ENCODE measurements at places on chromosomes 7 and 10.

- no peak for DNase-seq
Measured at GRCh38 chr10:5070648-5071410, 23.4 kb upstream of the AKR1C3 start.

- no peak for DNase-seq
Measured at GRCh38 chr7:135770139-135770710, 21.6 kb upstream of the FAM180A start.

DNA sequence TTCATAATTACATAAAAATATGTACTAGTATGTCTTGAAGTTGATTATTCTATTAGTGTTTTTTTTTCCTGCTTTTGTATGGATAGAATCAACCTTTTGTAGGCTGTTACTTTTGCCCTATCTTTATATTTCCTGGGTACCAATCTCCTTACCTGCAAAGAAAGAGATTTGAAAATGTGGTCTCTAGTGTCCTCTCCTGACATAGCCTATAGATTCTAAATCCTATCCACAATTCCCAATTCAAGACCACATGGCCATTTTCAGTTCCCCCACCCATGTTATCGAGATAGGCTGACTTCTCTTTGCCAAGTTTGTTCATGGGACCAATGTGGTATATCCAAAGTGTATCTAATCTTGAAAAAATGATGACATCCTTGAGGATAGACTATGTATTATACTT is 269.4 kb upstream of the SEMA3D start:
- no peak for DNase-seq

DNA sequence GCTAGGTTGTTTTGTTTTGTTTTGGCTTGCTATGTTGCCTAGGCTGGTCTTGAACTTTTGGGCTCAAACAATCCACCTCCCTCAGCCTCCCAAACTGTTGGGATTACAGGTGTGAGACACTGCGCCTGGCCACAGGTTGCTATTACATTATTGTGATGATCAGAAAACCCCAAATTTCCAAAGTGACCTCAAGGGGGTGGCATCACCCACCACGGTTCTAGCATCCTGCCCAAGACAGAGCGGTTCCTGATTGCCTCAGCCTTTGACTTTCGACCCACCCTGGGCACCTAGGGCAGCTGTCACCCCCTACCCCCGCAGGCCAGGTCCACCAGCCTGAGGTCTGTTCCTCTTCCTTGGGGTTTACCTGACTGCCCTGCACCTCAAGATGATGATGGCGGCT is 28.4 kb downstream of the SBDS start:
- DNase-seq: no peak

DNA sequence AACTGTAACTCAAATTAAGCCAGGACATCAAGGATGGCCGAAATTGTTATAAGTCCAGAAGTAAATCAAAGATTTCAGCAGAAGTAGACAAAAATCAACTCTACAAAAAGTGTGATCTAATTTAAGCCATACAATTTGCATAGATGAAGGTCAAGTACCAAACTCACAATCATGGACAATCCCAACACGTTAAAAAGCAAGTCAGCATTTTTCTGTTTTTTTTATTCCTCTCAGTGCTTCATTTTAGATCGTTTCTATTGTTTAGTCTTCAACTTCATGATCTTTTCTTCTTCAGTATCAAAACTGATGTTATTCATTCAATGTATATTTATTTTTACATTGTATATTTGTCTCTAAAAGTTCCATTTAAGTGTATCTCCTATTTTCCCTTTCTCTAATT is 674.3 kb upstream of the PHF14 start:
- DNase-seq: no peak

DNA sequence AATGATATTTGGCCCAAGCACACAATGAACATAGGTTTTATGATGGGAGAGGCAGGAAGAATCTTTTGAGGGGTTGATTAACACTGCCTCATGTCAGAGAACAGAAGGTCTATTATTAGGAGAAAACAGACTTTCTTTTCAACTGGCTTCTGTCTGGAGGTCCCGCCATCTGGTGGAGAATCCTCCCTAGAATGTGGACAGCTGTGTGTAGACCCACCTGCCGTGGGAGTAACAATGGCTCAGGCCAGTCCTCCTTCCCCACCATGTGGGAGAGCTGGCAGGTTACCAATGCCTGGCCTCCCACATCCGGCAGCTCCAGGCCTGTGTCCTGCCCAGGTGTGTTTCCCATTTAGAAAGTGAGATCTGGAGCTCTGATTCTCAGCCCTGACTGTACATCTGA is 70.4 kb upstream of the AOAH start:
- no peak for DNase-seq

DNA sequence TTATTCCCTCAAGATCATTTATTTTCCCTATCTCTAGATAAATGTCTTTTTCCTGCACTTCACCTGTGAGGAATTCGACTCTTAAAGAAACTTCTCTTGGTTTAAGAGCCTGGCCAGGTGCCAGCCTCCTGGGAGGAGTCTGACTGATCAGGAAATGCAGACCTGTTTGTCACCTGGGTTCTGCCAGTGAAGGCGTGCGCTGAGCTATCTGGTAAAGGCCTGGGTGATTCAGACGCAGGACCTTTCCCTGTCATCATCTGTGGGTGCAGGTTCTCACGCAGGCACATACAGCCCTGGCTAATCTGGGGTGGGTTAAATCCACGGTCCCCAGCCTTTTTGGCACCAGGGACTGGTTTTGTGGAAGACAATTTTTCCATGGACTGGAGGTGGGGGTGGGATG is 65.3 kb upstream of the AQP1 start:
- no peak for DNase-seq

DNA sequence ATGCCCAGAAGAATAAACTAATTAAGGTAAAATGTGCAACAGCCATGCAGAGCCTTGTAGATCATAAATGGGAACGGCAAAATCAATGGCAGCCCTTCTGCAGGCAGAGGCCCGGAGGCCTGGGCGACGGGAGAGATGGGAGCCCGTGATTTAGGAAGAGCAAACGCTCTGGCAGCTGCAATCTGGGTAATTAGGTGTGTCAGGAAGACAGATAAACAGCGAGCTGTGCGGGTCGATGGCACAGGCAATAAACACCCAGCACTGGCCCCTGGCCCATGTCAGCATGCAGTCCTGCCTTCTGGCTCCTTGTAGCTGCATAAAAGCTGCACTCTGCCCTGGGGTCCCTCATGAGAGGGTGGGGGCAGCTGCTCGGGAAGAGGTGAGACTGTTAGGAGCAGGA is 78.0 kb downstream of the GOLGA7B start:
- DNase-seq: no peak

DNA sequence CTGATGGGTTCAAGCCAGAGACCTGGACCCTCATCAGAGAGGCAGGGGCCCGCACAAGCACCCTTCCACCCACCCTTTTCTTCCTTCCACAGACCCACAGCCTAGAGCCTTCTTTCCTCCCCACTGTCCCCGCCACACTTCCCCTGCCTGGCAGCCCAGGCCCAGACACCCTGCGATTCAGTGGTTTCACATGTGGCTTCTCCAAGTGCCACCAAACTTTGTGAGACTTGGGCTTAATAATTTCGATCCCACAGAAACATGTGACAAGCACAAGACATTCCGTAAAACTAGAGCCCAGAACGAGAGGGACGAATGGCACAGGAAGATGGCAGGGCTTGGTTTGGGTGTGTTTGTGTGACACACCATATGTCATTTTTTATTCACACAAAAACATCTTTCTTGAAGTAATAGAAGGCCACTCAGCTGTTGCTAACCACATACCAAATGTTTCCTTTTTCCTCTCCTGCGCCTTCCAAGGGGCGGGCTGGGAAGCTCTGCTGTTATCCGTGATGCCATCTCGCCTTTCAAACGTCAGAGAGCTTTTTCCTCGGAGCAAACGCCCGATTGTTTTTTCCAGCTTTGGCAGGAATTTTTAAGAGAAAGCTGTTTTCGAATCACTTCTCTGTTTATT is 162.9 kb downstream of the GRK5 start:
- no peak for DNase-seq

- DNase-seq: no peak
Measured at GRCh38 chr10:93386631-93387369, 95.3 kb downstream of the MYOF start.

- DNase-seq: no peak
Measured at GRCh38 chr10:24153031-24153430, 55.9 kb upstream of the KIAA1217 start.

GRCh38 chr7:13751766-13752165 is 237.7 kb downstream of the ETV1 start:
- no peak for DNase-seq

- no peak for DNase-seq
Measured at GRCh38 chr7:24249266-24249665, 34.7 kb upstream of the NPY start.
